ENCODE measurements at places on chromosomes 5 and 9. TPM values are rescaled to one million over a fixed set of nuclear protein-coding genes. Genes with fewer than 3 reads are reported as not detected.

CCDC187 gene
- total RNA-seq, result under 0.01 TPM

PCDHGA10 gene
- total RNA-seq, result 1.2 TPM

TMC1 gene
- total RNA-seq, result under 0.01 TPM

TOR4A gene
- 31.1 TPM for total RNA-seq

AFF4 gene
- 43.1 TPM for total RNA-seq

LCN15 gene
- total RNA-seq, result not detected

NEUROG1 gene
- total RNA-seq, result not detected

GLRA1 gene
- total RNA-seq, result not detected

PRDM9 gene
- not detected for total RNA-seq

LCN9 gene
- not detected for total RNA-seq

SH3TC2 gene
- total RNA-seq, result 4.4 TPM
